ENCODE measurements at places on chromosomes 1 and 21.

GRCh38 chr1:248596615-248597014 is 885 bp downstream of the OR2T10 start:
- no peak for DNase-seq

DNA sequence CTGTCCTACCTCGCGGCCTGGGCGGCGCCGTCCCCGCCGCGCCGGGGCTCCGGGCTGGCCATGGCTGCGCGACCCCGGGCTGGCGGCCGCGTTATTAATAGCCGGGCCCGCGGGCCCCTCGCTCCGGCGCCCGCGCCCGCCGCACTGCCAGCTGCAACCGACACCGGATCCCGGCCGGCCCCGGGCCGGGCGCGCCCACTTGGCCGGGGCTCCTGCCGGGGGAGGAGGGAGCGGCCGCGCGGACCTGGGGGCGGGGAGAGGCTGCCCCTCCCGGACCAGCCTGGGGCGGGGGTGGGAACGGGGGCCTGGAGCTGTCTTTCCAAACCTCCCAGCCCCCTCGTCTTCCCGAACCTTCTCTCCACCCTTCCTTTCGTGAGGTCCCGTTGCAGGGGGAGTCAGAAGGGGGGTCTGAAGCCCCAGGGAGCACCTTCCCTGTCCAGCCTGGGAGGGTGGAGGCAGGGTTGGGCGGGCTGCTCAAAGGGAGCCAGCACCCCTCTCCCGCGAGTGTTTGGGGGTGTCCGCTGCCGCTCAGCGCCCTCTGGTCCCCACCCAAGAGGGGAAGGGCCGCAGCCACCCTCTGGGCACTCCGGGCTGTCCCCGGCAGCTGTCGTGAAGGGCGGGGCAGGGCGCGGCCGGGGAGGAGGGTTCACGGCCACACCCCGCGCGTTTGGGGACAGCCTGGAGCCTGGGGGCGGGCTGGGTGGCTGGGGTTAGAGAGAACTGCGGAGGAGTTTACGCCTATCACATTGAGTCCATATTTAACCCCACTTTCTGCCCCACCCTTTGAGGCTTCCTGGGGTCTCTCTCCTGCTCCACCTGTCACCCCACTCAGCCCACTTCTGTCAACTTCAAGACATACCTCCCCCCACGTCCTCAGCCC is at the start of gene SYNC:
SYNC (minus strand) TSS at position 172 of the 880 bp plus-strand sequence; CDS start at position 62, 110 bp downstream.
- DNase-seq = peak; percentile 90

DNA sequence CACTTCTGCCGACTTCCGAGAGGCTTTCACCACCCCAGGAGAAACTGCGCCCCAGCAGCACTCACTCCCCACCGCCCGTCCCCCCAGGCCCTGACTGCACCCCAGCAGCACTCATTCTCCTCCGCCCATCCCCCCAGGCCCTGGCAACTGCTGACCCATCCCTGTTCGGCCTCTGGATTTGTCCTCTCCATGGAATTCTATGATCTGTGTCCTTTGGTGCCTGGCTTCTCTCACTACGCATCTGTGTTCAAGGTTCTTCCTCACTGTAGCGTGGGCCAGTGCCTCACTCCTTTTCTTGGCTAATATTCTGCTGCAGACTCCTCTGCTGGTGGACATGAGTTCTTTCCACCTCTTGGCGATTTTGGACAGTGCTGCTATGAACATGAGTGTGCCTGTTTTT is 121.8 kb upstream of the ARHGEF16 start:
- no peak for DNase-seq

DNA sequence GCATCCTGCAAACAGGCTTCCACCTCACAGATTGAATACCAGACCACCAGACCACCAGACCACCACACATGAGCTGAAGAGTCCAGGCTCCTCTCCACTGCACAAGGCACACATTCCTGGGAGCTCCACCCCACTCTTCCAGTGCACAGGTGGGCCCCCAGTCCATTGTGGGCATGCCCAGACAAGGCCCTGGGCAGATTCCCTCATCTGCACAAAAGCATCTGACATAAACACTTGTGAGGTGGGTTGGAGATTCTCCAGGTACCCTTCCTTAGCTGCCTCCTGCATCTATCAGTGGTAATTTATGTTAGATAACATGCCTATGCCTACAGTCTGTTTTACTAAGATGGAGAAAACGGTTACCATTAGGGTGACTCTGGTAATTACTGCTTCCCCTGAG is 11.6 kb upstream of the CTBS start:
- no peak for DNase-seq

- no peak for DNase-seq
Measured at GRCh38 chr1:208019257-208019656, 108.3 kb upstream of the CD34 start.

GRCh38 chr1:235227414-235227813 is 66.4 kb upstream of the RBM34 start:
- no peak for DNase-seq

GRCh38 chr21:42164064-42164789 is 54.7 kb upstream of the ABCG1 start:
- DNase-seq = no peak

DNA sequence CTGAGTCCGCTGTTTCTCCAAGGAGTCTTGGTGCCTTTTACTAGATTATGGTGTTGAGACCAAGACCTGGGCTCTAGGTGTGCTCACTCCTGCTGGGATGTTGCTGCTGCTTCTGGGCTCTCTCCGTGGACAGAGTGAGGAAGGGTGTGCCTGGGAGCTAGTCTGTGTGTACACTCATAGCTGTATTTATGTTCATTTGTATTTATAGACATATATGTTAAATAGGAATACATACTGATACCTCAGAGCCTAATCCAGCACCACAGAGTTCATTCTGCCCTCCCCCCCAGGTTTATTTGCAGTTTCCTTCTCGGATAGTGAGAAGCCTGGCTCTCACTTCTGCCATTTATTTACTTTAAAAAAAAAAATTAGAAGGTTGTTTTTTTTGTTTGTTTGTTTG is 12.6 kb downstream of the PCNT start:
- DNase-seq = no peak

Measured in AG08395 (cell line).